ENCODE measurements at places on chromosomes 16 and 17.
A peak's percentile ranks its signal among the peaks of the same experiment; 100 is the strongest.

DNA sequence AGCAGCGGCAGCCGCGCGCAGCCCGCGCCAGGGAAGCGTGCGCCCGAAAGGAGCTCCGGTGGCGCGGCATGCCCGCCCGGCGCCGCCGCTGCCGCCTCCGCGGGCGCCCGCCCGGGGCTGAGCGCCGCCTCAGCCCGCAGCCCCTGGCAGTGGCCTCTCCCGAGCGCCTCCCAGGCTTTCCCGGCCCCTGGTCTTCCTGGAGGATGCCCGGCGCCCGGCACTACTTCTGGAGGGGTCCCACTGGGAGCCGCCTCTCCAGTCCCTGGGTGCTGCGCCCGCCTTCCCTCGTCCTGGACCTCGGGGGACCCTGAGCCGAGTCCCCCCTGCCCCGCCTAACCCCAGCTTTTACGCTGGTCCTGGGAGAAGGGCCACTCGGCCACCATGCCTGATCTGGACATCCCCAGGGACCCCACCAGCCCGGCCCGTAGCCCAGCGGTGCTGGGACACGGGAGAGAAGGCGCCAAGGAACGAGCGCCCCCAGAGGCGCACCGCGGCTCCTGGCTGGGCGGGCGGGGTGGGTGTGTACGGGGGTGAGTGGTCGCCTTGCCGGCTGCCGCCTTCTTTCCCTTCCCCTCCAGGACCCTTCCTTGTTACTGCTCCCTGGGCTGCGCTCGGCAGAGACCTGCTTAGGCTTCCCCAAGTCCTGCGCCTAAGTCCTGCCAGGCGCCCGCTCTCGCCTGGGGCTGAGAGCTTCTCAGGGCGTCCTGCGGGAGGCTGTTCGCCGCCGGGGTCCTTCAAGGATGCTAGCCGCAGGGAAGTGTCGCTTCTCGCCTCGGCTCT is 704 bp downstream of the ASIC2 start:
- DNase-seq, result no peak

- no peak for DNase-seq
These were observed 9.3 kb downstream of the SLC47A2 start for GRCh38 chr17:19706791-19707727.

- no peak for DNase-seq
These were observed 24.2 kb downstream of the SAP30BP start for GRCh38 chr17:75691371-75691791.

- DNase-seq, result no peak
These were observed 2.5 kb downstream of the TRADD start for GRCh38 chr16:67157106-67157748.

DNA sequence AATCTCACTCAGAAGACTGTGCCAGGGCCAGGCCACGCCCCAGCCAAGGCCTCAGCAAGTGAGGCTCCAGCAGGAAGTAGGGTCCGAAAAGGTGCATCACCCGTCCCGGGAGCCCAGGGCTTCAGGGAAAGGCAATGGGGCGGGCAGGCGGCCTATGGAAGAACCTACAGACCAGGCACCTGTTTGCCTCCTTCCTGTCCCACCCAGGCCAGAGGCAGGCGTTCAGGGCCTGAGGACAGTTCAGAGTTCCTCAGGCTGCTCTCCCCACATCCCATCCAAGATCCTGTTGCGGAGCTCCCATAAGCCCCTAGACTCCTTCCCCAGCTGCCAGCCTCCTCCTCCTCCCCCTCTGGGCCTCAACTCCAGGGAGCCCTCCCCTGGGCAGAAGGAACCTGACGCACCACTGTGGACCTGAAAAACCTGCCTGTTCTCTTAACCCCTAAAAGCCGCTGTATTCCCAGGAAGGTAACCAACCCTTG is 2.3 kb downstream of the CLUH start:
- no peak for DNase-seq

- no peak for DNase-seq
These were observed 3.4 kb upstream of the PRSS8 start for GRCh38 chr16:31138621-31139578.

GRCh38 chr17:8052256-8053252 is 13.7 kb downstream of the ALOX15B start:
- DNase-seq, result no peak

GRCh38 chr17:18106211-18106610 is 2.3 kb upstream of the MYO15A start:
- no peak for DNase-seq

- peak; percentile 86 for DNase-seq
These were observed at the start of gene ZNF629 for GRCh38 chr16:30786936-30787612. Gene ZNF629 (minus strand): TSS chr16:30787205. CDS start chr16:30784482, 2,723 bp downstream.

- no peak for DNase-seq
These were observed 166.9 kb downstream of the SEC14L1 start for GRCh38 chr17:77307479-77308198.

- DNase-seq, result no peak
These were observed 759 bp downstream of the ASPHD1 start for GRCh38 chr16:29900888-29901606.

DNA sequence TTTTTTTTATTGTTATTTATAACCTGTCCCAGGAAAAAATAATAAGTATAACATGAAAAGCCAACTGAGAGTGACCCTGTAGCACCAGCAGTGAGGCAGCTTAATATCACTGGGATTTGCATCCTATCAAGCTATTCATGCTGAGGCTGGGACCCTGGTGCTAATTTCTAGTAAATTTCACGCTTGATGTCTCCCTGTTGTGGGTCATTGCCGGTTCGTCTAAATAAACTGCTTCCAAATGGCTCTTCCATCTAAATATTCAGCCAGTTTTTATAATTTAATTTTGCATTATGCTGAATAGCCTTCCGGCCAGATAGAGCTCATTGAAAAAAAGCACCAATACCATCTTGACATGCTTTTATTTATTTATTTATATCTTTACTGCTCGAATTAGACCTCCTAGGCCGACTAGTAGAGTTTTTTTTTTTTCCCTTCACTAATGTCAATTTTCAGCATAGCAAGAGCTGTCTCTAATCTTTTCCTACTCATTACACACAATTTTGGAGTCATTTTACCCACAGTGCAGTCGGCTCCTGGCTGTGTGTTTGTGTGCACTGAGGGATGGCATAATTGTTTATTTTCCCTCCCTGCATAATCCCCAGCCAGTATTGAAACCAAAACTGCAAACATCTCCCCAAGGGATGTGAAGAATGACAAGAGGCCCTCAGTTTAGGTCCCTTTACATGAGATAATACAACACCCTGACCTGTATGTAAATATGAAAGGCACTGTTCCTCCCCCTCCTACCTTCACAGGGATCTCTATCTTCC is 168.8 kb downstream of the AATF start:
- no peak for DNase-seq

- no peak for DNase-seq
These were observed 14.0 kb downstream of the CCR7 start for GRCh38 chr17:40551091-40551878.

DNA sequence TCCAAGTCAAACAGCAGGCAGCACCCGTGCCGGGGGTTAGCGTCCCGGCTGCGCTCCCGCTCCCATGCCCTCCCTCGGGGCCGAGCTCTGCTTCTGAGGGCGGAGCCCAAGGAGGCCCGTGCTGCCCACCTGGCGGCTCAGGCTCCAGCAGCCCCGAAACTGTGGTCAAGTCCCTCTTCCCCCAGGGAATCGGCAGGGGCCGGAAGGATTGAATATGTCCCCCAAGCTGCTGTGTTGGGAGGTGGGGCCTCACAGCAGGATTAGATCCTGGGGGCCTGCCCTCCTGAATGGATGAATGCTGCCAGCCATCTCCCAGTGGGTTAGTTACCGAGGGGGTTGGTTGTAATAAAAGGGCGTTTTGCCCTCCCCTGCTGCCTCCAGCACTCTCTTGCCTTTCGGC is 33.9 kb downstream of the MAP2K3 start:
- no peak for DNase-seq
